ENCODE measurements at places on chromosomes 7 and 10. TPM values are rescaled to one million over a fixed set of nuclear protein-coding genes. Genes with fewer than 3 reads are reported as not detected.

- no peak for DNase-seq
Observed at GRCh38 chr7:50542132-50542531, 23.1 kb downstream of the DDC start.

GPR146 gene
- total RNA-seq: 4.0 TPM

DNA sequence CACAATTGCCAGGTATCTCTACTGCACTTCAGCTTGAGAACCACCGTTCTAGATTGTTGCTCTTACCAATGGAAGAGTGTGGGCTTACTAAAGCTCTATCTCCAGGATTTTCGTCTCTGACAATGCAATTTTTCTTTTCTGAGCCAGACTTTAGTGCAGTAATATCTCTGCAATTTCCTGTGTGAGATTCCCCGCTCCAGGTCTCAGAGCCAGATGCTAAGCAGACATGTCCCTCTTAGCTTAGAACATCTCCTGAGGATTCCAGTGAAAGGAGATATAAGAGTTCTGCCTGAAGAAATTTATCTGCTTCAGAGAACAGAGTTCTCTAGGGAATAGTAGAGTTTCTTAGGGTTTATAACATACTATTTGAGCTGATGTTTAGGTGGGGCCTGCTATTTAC lies 82.0 kb downstream of the SND1 start:
- DNase-seq: no peak

DNA sequence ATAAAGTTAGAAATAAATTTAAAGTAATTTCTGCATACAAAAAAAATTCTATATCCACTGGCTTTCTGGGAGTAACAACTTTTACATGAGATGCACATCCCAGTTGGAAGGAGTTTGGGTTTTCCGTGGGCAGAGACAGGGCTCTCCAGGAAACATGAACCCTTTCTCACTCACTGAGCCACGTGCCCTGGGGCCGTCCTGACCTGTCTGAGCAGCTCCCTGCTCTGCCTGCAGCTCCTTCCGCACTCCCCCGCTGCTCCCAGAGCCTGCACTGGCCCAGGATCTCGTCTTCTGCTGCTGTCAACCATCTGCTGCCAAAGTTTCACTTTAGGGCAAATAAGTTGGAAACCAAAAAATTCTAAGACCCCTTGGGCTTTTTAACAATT lies 169.1 kb downstream of the DIP2C start:
- DNase-seq: no peak

DNA sequence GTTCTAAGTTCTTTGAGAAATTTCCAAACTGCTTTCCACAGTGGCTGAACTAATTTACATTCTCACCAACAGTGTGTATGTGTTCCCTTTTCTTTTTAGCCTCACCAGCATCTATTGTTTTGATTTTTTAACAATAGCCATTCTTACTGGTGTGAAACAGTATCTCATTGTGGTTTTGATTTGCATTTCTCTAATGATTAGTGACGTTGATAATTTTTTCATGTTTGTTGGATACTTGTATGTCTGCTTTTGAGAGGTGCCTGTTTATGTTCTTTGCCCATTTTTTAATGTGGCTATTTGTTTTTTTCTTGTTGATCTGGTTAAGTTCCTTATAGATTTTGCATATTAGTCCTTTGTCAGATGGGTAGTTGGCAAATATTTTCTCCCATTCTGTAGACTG lies 191.4 kb downstream of the AGMO start:
- no peak for DNase-seq

DNA sequence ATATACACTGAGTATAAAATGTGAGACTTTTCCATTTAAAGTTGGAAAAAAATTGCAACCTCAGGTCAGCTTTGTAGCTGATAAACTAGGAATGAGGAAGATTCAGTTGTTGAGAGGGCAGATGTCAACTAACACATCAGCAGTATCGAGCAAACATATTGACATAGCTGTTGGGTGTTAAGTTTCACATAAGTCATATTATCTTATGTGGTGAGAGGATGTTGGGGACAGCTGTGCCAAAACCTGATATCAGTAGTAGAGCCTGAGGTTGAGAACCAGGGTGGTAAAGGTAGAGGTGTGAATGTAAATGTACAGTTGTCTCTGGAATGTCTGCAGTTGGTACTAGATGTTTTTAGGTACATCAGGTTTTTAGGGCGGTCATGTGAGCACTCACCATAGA lies 5.0 kb downstream of the ZRANB1 start:
- no peak for DNase-seq

MSANTD7 gene
- 9.9 TPM for total RNA-seq

HPSE2 gene
- total RNA-seq: 2.8 TPM

EPO gene
- not detected for total RNA-seq

WDFY4 gene
- 1.5 TPM for total RNA-seq

GRCh38 chr7:17123020-17123419 lies 175.4 kb upstream of the AHR start:
- no peak for DNase-seq

- no peak for DNase-seq
Observed at GRCh38 chr10:129544205-129545202, 77.5 kb downstream of the MGMT start.

Data from left colon (tissue), 2 donors.